Brain pericyte (primary cell): ENCODE measurements at places on chromosomes 11 and 22.

GRCh38 chr11:116422956-116423600, 349.7 kb downstream of the BUD13 start:
- DNase-seq = no peak

DNA sequence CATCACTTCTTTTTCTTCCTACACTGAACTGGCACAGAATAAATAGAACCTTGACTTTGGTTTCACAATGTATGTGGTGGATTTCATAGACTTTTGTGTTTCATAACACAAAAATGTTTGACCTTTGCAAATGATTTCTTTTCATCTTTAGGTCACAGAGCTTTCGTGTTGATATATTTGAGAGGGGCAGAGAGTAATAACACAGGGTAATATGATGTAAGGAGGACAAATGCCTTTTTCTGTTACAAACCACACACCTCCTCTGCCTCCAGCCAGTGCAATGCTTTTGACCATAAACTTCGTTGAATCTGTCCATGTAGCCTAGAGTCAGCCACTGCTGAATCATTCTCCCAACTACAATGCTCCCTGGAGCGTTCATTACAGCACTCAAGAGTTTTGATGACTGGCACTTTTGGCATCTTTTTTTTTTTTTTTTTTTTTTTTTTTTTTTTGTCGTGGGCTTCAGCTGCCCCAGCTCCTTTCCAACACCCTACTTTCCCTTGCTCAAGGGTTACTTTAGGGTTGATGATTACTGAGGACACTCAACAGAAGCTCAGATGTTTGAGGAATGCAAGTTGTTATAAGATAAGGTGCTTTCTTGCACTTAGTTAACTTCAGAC, 11.4 kb upstream of the CAT start:
- peak; percentile 33 for DNase-seq

DNA sequence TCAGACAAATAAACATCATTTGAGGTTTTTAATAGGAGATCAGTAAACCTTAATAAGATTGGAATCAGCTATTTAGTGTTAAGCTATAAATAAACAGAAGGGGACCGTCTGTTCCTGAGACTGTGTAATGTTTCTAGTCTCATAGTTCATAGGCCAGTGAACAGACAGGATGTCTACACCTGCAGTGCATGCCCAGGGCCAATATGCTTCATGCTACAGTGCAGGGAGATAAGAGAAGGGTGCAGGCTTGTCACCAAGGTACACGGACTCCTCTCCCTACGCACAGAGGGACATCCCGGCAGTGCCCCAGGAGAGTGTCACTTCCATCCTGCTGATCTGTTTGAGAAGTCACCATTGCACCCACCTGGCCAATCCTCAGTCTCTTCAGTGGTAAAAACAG, 148.6 kb downstream of the OPCML start:
- DNase-seq = no peak

DNA sequence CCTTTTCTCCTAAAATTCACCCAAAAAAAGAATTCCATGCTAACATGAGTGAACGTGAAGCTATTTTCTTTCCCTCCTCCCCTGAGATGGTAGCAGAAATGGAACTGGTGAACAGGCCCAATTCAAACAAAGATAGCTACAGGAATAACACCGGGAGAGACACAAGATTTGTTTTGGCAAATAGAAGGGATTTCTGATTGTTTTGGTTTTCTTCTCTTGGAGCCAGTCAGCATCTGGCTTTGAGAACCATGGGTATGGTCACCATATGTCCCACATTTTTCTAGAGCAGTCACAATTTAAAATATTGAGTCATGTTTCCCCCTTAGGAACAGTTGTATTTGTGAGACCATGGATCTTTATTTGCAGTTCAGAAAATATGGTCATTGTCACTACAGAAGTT, 214.1 kb downstream of the FAM76B start:
- peak; percentile 49 for DNase-seq

DNA sequence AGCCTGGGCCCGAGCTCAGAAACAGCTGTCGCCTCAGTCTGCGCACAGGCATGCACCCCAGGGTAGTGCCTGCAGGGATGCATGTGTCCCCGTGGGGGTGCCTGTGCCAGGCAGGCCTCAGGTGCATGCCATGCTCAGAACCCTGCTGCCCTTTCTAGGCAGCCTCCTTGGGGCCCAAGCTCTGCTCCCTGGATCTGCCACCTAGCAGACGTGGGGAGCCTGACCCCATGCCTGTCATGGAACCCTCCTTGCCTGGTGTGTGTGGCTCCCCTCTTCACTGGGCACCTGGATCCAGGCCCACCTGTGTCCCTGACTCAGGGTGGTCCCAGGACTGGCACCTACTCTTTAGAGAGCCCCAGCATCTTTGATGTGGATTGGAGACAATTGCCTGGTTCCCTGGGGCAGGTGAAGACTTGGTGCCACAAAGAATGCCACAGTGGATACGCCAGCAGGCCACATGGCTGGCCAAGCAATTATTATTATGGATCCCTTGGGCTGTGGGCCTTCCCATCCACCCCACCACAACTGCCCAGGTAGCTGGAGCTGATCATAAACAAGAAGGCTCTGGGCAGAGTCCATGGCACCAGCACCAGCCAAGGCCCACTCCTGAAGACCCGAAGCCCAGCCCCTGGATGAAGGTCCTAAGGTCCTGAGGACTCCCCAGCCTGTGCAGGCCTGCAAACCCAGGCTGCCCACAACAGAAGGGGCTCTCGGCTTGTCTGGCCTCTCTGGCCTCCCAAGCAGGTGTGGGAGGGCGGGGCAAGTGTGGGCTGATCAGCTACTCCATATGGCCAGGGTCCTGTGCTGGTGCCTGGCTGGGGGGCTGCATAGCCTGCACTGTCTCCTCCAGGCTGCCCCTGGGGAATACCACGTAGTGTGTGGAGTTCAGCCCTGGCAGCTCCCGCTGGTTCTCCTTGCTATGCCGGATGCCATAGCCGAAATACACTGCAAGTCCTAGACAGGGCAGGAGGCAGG, 3.8 kb downstream of the SLC7A4 start:
- DNase-seq = no peak

- DNase-seq = no peak
Measured at GRCh38 chr22:27314276-27314807, 487.2 kb downstream of the MN1 start.

DNA sequence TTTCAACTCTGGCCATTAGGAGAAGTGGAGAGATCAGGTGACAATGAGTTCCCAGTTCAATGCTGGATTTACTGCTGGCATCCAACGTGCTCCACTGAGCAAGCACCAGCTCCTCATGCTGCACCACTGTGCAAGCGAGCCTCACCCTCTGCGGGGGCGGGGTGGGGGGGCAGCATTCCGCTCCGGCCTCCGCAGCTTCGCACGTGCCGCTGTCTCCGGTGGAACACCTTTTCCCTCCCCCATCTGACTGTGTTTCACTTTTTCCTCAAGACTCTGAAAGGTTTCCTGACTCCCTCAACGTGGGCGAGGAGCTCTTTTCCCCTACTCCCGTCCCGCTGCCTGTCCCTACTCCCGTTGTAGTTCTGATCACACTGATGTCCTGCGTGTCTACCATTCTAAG, 835 bp upstream of the RHOD start:
- no peak for DNase-seq

DNA sequence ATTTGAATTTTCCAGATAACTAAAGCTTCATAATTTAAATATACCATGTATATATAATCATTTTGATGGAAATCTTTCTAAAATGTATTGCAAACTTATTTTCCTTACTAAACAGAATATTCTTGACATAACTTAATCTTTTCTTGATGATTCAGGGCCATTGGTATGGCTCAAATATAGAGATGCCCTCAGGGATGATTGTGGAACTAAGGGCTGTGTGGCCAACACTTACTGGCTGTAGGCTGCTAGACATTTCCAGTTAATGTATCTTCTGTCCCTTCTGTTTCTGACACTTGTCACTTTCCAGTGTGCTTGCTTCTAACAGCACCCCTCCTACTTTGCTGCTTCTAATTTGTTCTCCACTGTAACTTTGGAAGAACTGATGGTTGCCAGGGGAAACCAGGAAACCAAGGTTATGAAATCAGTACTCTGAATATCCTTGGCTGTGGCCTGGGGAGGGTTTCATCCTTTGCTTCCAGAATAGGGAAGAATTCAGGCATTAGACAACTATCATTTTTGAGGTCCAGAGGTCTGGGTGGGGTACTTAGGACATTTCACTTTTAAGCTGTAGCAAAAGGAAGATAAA, 697.2 kb downstream of the ETS1 start:
- DNase-seq = no peak

- peak; percentile 63 for DNase-seq
Measured at GRCh38 chr11:19441752-19442553, 201.2 kb upstream of the E2F8 start.

DNA sequence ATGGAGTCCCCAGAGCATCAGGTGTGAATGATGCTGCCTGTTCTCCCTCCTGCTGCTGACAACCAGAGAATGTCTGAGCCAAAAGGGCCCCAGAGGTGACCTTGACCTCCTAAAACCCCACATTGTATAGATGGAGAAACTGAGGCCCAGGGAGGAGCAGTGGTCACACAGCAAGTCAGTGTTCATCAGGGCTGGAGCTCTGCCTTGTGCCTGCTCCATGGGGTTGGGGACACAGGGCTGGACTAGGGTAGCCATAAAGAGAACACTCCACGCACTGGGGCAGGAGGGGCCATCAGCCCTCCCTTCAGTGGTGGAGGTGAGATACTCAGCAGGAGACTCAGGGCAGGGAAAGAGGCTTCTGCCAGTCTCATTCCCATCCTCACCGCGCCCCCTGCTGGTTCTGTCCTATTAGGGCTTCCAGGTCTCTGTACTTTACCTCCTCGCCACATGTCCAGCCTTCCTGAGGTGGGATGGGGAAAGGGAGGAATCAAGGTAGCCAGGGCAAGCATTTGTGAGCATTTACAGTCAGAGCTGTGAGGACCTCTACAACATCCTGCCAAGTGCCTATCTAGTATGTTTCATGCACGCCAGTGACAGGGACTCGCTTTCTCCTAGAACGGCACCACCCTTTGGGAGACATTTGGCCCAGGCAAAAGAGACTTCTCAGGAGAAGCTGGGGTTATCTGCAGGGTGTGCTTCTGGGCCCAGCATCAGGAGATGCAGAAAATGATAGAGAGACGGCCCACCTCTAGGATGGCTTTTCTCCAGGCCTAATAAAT, 43.2 kb downstream of the NEU3 start:
- no peak for DNase-seq

DNA sequence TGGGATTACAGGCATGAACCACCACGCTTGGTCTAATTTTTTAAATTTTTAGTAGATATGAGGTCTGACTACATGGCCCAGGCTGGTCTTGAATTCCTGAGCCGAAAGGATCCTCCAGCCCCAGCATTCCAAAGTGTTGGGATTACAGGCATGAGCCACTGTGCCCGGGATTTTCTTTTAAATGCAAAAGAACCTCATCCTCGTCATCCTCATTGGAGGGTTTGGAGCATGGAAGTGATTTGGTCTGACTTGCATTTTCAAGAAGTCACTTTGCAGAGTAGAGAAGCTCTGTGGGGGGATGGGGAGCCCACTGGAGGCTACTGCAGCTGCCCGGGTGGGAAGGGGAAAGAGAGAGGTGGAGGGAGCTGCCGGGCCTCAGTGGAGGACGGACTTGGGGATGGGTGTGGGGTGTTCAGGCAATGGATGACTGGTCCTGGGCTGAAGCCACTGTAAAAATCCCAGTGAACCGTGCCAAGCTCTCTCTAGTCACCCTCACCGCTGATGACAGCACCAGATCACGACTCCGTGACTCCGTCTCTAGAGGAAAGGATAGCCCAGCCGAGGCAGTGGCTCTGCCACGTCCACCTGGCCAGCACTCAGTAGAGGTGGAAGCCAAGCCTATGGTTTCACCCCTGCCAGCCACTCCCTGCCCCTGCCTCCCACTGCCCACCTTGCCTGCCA, 32.8 kb upstream of the SLC22A12 start:
- no peak for DNase-seq

GRCh38 chr11:14258221-14258935, 100.6 kb downstream of the RRAS2 start:
- DNase-seq = no peak

- no peak for DNase-seq
Measured at GRCh38 chr11:94928117-94928990, 45.0 kb downstream of the CWC15 start.

- no peak for DNase-seq
Measured at GRCh38 chr11:3230636-3231549, 1.3 kb downstream of the MRGPRE start.

DNA sequence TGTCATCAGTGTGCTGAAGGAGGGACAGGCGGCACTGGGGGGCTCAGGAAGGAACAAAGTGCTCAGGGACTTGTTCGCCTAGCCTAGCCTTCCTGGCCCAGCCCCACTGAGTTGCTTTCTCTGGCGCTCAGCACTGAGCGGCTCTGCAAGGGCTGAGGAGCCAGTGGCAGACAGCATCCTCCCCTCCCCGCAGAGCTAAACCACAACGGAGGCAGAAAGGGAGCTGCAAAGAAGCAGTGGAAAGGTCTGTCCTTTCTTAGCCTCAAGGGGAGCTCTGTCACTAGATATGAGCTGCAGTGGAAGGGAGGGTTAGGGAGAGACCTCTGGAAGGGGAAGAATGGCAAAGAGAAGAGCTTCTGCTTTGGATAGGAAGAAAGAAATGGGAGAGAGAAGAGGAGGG, 89.7 kb upstream of the PHOX2A start:
- no peak for DNase-seq

DNA sequence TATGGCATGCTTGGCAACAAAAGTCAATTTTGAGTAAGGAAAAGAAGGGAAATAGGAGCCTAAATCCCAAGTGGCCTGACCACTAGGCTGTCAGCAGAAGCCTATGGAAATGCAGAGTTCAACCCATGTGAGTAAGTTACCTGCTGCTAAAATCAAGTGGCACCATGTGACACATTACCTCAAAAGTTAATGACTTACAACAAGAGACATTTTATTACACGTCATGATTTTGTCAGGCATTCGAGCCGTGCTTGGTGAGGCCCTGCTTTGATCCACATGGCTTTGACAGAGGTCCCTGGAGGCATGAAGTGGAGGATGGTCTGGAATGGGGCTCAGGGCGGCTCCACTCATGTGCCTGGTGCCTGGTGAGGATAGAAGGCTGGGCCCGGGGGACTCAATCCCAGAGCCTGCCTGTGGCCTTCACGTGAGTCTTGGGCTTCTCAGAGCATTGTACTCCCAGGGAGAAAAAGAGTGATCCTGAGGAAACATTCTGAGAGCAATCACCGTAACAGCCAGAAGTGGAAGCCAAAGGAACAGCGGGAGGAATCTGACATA, 339.1 kb upstream of the B3GAT1 start:
- DNase-seq = no peak
